ENCODE measurements at places on chromosomes 7 and 10.

- DNase-seq: no peak
These were observed 808.7 kb downstream of the XPNPEP1 start for GRCh38 chr10:109114579-109114978.

DNA sequence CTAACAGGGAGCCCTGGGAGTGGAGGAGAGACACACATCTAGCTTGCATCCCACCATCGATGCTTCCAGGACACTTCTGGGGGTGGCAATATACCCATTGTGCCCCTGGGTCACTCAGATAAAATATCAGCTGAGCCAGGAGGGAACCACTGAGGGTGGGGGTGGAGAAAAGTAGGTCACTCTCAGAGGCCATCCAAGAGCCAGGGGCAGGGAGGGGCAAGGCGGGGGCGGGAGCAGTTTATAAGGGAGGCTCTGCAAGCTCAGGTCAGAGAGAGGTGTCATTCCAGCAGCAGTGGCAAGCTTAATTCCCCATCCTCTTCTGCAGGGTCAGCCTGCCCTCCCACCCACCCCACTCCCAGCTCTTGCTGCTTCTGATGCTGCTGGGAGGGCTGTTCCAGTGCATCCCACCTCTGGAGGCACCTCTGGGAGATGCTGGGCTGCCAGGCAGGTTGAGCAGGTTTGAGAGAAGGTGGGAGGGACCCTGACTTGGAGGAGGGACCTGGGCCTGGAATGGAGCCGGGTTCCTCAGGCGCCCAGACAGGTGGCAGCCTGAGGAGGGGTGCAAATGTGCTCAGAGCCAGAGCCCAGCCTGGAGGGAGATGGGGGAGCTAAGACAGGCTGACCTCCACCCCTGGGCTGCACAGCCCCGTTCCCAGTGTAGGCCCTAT is 20.1 kb upstream of the TLX1 start:
- DNase-seq: no peak

GRCh38 chr10:59212301-59212798 is 35.9 kb downstream of the PHYHIPL start:
- DNase-seq: no peak

DNA sequence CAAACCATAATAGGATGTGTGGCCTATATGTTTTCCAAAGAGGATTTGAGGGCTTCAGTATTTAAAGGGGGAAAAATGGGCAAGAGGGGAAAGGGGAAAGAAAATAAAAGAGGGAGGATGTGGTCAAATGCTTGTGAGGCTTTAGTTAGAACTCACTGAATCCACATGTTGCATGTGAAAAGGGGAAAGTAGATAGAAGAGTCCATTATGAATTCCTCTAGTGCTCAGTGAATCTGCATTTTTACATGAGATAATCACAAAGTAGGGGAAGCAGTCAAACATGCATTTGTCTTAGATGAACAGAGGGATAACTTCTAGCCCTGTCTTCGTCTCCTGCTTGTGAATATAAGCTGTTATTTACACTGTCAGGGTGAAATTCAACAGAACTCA is 24.6 kb upstream of the AKAP9 start:
- DNase-seq: no peak

DNA sequence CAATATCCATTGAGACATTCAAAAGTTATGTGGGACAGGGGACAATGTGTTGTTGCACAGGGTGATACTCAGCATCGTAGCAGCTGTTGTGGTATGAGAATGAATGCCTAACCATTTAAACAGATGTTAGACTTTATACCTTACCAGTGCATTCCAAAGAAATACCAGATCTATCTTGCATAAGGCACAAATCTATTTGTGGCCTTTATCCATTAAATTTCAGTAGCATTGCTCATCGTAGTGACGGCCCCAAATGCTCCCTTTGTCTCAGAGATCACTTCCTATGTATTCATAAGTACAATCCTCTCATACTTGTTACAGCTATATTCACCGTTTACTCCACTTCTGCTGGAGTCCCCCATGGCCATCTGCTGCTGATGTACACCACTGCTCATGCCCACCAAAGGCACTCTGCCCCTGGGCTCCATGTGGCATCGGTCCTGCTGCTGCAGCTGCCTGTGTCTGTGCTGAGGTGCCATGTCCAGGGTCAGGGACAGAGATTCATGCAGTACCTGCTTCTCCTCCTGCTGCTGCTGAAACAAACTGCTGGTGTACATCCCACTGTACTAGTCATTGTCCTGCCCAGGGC is 96.3 kb downstream of the CPED1 start:
- no peak for DNase-seq

- DNase-seq: no peak
These were observed 30.1 kb downstream of the NUDCD3 start for GRCh38 chr7:44460325-44460724.

GRCh38 chr7:91424371-91424770 is 160.1 kb downstream of the FZD1 start:
- DNase-seq: no peak

- DNase-seq: no peak
These were observed 99.1 kb downstream of the CABCOCO1 start for GRCh38 chr10:61761825-61762217.

- no peak for DNase-seq
These were observed 65.6 kb downstream of the ZEB1 start for GRCh38 chr10:31384589-31384949.

- no peak for DNase-seq
These were observed 668.2 kb downstream of the KCNMA1 start for GRCh38 chr10:76969366-76969948.

- DNase-seq: no peak
These were observed 1.4 kb downstream of the HPS1 start for GRCh38 chr10:98445200-98445812.

DNA sequence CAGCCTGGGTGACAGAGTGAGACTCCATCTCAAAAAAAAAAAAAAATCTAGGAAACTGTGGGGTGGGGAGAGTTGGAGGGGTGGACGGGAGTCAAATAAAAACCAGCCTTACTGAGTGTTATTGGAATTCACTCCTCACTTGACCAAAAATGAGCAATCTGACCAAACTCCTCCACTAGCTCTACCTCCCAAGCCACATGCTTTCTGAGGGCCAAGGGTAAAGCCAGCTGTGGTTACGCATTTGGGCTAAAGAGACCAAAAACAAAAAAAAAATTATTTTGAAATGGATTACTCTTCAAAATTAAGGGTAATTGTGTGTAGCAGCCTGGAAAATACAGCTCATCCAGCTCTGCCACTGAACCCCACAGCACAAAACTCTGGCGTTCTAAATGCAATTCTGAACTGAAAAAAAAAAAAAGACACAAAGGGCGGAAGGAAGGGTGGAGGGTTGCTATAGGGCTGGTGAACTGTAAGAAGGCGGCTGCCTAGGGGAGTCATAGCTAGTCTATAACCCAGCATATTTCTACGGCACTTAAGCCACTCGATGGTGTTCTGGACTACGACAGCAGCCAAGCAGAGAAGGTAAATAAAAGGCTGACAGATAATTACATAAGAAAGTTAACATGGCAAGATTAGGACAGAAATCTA is 7.8 kb downstream of the ELMO1 start:
- DNase-seq: no peak

GRCh38 chr7:152881893-152882292 is 122.3 kb downstream of the ACTR3B start:
- DNase-seq: no peak

DNA sequence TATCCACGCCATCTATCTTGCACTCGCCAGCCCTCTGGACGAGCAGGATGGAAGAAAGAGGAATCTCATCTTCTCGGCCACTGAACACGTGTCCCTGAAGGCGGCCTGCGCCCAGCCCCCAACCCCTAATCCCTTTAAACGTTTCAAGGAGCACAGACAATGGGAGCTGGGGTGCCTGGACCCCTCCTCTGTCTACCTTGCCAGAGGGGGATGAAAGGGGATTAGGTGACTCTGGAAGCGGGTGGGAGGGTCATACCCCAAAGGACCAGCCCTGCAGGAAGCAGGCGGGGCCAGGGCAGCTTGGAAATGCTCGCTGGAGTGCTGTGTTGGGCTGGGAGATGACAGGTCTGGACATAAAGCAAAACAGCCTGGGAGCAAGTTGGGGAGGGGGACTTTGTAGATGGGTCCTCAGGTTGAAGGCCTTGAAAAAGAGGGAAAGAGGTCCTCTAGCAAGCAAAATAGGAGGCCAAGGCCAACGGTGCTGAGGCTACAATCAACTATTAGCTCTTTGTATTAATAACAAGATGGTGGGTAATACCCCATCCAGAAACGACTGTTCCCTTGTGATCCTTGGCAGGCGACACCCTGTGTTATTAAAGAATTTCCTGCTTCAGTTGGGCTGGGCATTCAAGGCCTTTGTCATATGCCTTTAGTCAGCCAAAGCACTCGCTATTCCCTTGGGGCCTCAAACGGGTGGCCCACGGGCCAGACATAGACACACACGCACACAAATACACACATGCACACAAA is 126.5 kb upstream of the UNC5B start:
- no peak for DNase-seq

- no peak for DNase-seq
These were observed 5.8 kb upstream of the ITIH5 start for GRCh38 chr10:7672341-7673134.

DNA sequence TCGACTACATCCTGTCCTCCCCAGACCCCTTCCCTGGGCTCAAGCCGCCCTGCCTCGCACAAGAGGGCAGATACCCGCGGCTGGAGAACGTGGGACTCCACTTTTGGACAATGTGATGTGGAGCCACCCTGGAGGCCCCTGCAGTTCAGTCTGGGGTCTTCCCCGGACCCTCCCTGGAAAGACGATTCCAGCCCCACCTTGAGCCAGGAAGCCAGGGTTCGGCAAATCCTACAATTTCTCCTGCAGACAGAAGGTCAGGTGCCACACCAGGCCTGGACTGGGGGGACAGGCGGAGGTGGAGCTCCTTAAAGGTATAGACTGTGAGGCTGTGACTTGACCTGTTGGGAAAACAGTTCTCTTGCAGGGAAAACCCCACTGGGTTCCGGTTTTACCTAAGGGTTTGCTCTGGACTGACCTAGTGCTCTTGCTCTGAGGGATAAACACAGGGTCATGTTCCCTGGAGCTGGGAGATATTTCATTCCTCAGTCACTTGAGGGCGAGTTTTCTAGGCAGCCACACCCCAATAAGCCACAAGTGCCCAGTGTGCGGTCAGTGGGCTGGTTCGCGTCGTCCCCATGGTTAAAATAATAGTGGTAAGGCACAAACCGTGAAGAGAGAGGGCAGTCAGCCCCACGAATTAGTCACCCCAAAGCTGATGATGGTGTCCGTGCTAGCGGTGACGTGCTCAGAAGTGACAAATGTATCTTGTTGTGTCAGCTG is 1.6 kb downstream of the FOXL3 start:
- DNase-seq: no peak

DNA sequence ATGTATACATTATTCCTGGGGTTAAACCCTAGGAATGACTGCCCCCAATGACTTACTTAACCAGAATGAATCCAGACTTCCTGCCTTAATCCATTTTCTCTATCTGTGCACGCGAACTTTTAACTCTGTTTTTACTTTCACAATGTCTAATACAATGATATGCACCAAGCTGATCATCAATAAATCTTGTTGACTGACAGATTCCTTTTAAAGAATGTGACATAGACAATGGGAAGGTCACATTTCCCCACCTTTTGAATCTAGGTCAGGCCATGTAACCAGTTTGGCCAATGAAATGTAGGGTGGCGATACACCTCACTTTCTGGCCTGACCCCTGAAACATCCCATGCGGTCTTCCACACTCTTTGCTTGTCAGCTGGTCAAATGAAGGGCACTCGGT is 23.2 kb upstream of the ELAPOR2 start:
- no peak for DNase-seq

- DNase-seq: no peak
These were observed 8.3 kb downstream of the MDFIC start for GRCh38 chr7:114930107-114930661.

DNA sequence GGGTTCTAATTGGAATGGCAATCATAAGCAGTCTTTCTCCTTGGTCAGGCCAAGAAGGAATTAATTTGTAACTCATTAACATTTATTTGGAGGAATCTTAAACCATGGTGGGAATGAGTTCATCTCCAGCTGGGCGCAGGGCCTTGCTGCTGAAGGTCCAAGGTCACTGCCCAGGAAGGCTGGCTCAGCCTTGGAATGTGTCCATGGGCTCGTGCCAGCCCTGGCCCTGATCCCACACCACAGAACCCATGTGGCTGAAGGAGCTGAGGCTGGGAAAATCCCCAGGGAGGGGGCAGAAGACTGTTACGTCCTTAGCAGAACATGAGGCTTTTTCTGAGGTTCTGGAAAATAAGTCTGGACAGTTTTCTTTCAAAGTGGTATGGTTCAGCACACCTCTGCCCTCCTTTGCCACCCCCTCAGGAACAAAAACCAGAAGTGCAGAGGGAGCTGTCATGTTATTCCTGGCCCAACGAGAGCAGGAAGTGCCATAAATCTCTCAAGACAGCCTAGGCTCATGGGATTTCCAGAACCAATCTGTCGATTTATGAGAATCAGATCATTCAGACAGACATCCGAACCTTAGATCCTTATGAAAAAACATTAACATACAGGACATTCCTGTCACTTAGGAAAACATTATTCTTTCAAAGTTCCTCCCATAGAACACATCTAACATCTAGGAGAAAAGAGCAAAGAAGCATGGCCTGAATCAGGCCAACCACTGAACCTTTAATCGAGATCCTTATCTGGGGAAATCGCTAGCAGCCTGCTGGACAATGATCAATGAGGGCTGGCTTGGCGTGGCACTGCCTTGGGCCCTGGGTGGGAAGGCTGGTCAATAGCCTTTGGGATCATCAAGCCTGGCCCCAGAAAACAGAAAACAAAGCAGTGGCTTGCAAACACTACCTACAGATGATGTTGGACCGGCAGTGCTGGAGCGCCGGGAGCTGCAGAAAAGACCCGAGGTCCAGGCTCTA is 134.3 kb downstream of the TAX1BP1 start:
- no peak for DNase-seq

GRCh38 chr7:155057076-155057475 is 13.0 kb upstream of the HTR5A start:
- no peak for DNase-seq

DNA sequence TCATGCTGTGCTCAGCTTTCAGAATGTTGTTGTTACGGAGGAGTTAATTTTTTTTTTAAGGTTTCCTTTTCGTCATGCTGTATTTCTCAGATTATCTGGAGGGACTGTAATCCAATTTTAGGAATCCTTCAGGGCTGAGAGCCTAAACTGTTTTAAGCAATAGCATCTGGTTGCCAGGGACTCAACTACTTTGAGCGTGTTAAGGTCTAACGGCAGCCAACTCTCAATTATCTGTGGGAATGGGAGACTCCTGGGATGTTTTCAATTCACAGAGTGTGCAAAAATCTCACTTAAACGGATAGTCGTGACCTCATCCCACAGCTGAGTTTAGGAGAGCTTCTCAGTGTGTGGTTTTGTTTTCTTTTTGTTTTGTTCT is 291.7 kb downstream of the AUTS2 start:
- no peak for DNase-seq

GRCh38 chr10:58254644-58255043 is 13.1 kb downstream of the IPMK start:
- no peak for DNase-seq

DNA sequence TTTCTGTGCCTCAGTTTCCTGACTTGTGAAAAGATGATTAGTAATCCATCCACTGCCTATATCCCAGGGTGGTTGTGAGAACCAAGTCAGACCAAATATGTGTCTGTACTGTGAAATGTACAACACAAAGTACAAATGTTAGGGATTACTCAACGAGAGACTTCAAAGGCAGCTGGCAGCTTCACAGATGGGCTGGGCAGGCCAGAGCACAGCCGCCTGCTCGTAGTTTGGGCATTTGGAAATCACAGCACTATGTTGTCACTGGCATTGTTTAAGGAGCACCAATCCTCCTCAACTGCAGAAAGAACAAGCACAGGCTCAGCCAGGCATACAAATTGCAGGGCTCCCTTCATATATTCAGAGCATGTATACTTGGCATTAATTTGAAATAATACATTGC is 64.5 kb upstream of the C10orf90 start:
- DNase-seq: no peak

GRCh38 chr10:5812283-5813090 is 747 bp downstream of the GDI2 start:
- DNase-seq: no peak

Data from NCI-H187 (cell line).